T-helper 2 cell (primary cell): ENCODE measurements at places on chromosomes 12 and 14.
A peak's percentile ranks its signal among the peaks of the same experiment; 100 is the strongest.

DNA sequence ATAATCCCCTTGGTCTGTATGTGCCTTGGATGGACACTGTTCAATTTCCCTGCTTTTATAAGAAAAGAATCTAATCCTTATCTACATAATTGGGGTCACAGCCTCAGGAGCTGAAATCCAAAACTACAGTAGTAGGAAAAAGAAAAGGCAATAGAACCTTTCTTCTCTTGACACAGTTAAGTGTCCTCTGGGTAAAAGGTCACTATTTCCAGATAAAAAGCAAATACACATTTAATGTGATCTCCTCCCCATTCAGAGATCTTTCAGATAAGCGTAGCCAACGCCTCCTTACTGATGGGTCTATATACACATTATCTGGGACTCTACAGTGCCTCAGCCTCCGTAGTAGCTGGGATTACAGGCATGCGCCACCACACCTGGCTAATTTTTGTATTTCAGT is 73.4 kb downstream of the CLIP1 start:
- no peak for DNase-seq

GRCh38 chr14:65560340-65561027 is 148.0 kb downstream of the FUT8 start:
- DNase-seq: no peak

- DNase-seq: no peak
Measured at GRCh38 chr12:45409966-45410365, 194.1 kb downstream of the ANO6 start.

GRCh38 chr14:45426685-45427282 is 173.8 kb upstream of the MIS18BP1 start:
- DNase-seq: no peak

DNA sequence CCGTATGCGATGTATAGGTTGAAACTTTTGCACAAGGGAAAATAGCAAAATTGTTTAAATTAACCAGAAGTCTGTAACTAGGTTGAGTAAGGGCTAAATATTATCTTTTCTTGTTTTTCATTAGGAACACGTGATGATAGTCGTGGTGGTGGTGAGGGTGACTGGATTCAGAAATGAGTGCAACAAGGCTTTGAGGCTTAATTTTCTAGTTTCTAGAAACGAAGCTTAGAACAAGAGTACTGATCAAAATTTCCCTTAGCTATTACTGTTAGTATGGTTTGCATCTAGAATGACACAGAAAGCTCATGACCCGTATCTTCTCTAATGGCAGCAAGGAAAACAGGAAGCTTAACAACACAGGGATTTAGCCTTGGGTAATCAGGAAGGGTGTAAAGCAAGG is 7.0 kb downstream of the SLIRP start:
- DNase-seq: no peak

GRCh38 chr12:32369202-32369601 is 30.2 kb upstream of the FGD4 start:
- DNase-seq: no peak

- no peak for DNase-seq
Measured at GRCh38 chr12:51951843-51952722, 584 bp downstream of the ACVR1B start.

GRCh38 chr14:23175823-23176222 is 7.6 kb downstream of the SLC7A8 start:
- no peak for DNase-seq

DNA sequence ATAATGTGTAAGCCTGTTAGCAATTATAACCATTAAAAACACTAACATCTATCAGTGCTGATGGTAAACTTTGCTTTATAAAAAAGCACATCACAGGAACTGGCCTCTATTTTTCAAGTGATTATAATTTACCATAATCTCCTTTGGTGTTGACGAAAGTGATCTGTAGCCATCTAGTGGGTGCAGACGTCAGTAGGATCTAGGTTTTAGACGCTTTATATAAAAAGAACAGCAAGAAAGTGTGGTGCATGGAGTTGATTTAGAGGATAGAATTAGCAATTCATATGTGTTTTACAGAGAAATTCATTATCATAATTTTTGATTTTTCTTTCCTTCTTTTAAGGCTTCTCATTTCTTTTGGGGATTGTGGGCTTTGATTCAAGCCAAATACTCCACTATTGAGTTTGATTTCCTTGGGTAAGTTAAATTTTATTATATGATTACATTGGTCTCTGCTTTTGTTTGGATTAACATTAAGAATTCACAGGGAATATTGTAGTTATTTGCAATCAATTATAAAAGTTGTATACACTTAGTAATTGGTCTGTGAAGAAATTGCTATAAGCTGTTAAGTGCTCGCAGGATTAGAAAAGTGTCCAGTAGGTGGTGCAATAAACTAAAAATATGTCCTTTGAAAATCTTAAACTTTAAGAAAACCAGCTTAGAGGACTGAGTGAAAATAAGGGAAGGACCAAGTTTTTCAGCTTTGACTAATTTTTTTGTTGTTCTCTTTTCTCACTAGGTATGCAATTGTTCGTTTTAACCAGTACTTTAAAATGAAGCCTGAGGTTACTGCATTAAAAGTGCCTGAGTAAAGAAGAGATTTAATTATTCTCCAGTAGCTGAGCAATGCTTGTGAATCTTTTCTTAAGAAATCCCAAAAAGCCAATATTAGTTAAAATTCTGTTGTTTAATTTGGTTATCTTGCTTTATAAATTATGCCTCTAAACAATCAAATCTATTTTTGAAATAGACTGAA is 59.5 kb downstream of the ETNK1 start:
- DNase-seq: no peak

DNA sequence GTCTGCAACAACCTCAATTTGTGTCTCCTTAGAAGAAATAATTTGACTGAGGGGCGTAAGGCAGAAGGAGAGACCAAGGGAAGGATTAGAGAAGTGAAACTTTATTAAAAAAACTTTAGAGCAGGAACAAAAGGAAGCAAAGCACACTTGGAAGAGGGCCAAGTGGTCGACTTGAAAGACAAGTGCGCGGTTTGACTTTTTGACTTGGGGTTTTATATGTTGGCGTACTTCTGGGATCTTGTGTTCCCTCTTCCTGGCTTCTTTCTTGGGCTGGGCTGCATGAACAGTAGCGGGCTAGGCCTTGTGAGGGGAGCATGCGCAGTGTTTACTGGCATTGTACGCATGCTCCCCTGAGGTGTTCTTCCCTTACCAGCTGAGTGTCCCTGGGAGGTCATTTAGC is 369.3 kb upstream of the DCN start:
- DNase-seq: no peak

DNA sequence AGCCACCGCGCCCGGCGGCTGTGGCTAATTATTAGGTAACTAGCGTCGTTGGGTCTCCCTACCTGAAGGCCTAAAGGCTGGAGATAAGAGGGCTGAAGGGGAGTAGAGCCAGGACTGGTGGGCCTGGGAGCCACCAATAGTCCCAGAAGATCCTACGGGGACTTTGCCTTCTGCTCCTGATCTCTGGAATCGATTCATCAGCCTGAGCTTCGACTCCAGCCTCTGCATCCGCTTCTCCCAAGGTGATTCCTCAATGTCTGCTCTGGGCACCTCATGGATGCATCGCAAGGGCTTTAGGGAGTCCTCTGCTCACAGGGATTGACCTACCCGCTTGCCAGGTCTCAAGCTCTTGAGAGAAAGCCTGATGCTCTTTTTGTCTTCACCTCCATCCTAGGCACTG is 14.7 kb upstream of the KDM2B start:
- DNase-seq: no peak

GRCh38 chr12:25264862-25265261 is 14.1 kb upstream of the KRAS start:
- no peak for DNase-seq

- no peak for DNase-seq
Measured at GRCh38 chr14:92794547-92794941, 439 bp downstream of the GOLGA5 start.

DNA sequence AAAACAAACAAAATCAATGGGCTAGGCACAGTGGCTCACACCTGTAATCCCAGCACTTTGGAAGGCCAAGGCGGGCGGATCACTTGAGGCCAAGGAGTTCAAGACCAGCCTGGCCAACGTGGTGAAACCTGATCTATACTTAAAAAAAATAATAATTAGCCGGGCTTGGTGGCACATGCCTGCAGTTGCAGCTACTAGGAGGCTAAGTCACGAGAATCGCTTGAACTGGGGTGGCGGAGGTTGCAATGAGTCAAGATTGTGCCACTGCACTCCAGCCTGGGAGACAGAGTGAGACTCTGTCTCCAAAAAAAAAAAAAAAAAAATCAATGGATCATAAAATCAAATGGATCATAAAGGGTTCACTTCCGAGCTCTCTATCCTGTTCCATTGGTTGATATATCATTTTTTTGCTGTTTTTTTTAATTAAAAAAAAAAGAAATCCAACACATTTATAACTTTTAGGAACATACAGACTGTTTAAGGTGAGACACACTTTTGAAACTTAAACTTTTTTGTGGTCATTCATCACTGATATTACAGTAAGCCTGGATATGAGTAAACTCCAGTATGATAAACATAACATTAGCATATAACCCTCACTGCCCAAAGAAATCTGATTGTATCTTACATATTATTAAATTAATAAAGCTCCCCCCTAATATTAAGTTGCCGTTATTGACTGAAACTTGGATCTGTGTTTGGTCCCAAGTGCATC is 22.1 kb downstream of the MOK start:
- no peak for DNase-seq

- DNase-seq: no peak
Measured at GRCh38 chr12:52166672-52167071, 25.1 kb downstream of the KRT80 start.

GRCh38 chr14:100239211-100239839 is 381 bp downstream of the YY1 start:
- peak; percentile 18 for DNase-seq

GRCh38 chr12:69919495-69919894 is 94.5 kb downstream of the MYRFL start:
- DNase-seq: no peak

- DNase-seq: no peak
Measured at GRCh38 chr14:77145975-77146740, 4.6 kb upstream of the ZDHHC22 start.

DNA sequence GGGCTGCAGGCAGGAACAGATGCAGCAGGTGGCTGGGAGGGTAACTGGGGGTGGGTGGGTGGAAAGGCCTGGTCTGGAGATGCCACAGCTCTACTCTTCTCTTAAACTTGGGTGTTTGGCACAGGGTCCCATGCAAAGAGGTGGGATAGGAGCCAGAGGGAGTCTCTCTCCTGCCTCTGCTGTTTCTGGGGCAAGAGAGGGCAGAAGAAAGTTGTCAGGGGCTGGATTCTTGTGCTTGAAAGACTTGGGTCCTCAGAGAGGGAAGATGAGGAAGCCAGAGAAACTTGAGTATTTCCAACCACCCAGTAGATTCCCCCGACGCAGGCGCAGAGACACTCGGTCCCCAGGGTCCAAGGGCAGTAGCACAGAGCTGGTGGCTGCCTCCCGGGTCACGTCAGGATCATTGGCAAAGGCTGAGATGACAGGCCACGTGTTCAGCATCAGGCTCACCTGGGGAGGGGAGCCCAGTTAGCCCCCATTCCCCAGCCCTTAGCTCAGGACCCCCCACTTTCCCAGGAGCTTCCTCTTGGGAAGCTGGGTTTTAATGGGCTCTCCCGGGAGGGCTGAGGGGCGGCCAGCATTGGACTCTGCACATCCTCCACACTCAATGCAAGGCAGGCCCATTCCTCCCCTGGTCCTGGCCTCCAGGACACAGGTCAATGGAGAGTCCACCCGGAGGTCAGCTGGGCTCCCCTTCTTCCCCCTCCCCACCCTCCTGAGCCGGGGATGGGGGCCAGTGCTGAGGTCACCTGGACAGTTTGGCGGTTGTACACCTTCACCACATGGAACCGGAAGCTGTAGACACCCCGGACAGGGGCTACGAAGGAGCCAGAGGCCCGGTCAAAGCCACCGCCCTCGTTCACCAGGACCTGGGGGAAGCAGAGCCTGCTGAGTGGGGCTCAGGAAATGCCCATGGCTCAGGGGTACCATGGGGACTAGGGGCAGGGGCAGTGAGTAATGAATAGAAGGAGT is 1.6 kb downstream of the CBLN3 start:
- DNase-seq: no peak

DNA sequence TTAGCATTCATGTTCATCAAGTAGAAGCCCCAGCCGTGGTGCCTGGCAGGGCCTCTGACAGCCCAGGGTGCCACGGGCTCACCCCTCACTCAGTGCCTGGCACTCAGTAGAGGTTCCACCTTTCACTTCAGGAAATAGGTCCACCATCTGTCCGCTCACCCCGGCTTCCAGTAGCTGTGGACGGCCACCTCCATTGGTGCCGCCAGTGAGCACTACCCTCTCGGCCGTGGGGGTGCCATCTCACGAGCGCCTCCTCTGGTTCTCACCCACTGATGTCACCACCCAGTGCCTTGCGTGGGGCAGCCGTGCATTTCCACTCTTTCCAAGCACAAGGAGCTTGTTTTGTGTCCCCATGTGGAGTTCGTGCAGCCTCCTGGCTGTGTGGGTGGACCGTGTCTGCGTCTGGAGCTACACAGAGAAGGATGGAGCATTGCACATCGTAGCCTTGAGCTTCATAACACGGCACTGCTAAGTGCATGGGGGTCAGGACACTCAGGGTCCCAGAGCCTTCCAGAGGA is 41.0 kb upstream of the MMP17 start:
- no peak for DNase-seq

DNA sequence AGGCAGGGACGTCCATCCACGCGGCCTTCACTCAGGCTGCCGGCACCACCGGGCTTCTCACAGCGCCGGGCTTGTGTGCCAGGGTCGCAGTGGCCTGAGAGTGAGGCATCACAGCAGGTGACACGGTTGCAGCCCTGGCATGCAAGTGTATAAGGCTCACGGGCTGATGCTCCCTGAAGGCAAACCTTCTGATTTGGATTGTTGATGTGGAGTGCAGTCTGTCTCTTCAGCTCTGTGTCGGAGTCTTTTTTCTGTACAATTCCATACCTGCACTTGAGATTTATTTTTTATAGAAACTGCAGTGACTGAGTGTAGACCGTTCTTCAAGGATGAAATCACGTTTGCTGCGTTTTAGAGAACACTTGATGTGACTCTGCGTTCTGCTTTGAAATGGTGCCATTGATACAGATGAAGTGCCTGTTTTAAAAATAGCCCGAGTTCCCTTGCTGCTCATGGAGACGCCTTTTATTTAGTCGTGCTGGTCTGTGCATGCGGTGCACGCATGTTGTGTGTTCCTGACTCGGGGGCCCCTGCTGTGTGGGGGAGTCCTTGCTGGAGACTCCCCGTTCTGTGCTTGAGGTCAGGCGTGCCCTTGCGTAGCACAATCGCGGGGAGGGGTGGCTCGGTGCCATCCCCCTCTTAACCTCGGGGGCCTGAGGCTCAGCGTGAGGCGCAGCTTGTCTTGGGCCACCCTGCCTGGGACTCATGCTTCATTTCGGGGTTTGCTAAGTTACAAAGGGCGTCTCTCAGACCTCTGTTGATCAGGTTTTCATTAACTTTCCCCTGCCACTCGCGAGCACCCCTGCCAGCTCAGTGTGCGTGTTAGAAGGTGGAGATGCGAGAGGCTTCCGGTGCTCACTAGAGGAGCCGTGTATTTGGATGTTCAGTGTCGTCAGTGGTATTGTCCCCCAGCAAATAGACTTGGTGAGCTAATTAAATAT is 21.6 kb upstream of the AMN start:
- DNase-seq: no peak

DNA sequence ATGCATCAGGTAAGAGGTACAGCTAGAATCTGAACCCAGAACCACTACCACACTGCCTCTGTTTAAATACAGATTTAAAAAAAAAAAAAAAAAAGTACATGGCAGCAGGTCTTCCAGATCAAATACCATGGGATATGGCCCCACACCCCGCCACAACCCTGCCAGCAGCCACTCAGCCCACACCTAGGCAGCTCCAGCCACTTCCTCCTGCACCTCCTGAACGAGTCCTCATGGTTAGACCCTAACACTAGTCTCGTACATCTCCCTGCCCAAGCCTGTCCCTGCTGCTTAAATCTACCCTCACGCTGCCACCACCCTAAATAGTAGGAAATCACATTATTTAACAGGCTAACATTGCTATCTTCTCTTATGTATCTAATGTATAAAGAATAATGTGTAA is 12.6 kb downstream of the SETD3 start:
- no peak for DNase-seq
